ENCODE measurements at places on chromosomes 1 and 21. TPM values are rescaled to one million over a fixed set of nuclear protein-coding genes. Genes with fewer than 3 reads are reported as not detected.

Gene AGMAT
- 0.44 TPM for total RNA-seq

Gene FMN2
- not detected for total RNA-seq

Gene TNFSF4
- 7.0 TPM for total RNA-seq

Gene KIF2C
- total RNA-seq: 13.3 TPM

- peak; percentile 83 for DNase-seq
These were observed 203.2 kb downstream of the RHOU start for GRCh38 chr1:228938537-228938901.

DNA sequence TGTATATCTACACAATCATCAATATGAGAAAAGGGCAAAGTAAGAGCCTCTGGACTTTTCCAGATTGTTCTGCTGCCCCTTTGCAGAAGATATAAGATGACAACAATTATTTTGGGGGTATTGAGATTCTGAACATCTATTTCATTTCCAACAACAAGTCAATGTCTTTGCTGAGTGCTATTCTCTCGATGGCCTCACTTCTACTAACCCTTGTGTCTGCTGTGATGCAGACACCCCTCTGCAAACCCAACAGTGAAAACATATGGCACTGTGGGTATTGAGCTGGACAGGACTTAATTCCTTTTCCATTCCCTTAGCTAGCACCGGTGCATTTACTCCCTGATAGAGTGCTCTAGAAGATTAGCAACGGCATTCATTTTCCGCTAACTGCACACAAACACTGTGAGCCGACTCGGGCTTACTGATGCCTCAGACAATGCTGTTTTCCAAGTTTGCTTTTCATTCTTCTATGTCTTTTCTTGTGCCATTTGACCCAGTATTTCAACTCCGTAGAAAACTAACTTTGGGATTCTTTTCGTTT, 33.4 kb upstream of the SMYD2 start:
- no peak for DNase-seq

DNA sequence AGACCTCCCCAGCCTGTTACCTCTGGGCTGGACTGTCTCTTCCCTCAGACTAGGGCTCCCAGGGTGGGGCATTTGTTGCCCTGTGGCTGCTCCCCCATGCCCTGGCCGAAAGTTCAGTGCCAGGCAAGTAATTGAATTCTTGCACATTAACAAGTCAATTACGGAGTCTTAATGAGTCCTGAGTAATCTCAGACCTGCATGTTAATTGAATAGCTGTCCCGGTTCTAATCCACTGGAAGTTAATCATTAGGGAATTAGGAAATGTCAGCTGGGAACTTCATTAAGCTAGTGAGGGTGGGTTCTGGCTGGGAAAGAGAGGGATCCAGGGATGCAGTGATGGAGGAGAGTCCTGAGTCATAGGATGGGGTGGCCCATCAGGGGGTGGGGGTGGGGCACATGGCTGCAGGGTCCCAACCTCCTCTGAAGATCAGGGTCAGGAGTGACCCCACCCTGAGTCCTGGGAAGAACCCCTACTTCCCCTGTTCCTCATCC, 47.1 kb upstream of the CSF3R start:
- DNase-seq: no peak

GRCh38 chr1:225825607-225826007, 15.7 kb downstream of the EPHX1 start:
- DNase-seq: no peak

DNA sequence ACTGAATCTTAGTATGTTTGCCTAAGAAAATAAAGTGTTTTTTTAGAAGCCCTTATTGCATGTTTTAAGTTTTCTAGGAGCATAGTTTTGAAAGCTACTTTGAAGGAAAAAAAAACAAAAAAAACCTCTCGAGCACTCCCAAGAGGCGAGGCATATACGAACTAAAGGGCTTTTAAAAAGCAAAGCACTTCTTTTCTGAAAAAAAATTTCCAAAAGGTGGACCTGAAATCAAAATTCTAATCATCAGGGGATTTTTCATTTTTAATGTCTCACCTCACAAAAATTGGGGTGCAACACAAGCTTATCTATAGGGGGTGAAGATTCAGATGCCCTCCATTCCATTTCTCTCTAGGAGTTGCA, 594 bp downstream of the GLMN start:
- peak; percentile 8 for DNase-seq

All from lung microvascular endothelial cell (primary cell).